ENCODE measurements at places on chromosomes 1 and 21. TPM values are rescaled to one million over a fixed set of nuclear protein-coding genes. Genes with fewer than 3 reads are reported as not detected.

DNA sequence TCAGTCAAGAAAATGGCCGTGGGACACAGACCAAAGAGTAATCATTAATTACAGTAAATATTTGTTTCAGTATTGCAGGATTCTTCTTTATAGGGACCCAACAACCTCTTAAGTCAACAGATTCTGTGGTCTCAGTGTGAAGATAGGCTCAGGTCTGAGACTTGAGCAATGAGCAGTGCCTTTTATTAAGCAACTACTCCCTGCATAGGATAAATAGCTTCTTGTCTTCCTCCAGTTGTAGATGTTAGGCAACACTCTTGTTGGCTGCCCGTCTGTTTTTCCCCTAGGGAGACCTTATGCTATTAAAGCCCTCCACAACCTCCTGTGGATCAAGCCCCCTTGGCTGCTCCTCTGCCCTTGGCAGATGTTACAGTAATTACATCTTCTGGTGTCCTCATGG is 1.8 kb upstream of the OMA1 start:
- DNase-seq = no peak

- no peak for DNase-seq
These were observed 19.7 kb downstream of the VASH2 start for GRCh38 chr1:212970085-212970484.

DNA sequence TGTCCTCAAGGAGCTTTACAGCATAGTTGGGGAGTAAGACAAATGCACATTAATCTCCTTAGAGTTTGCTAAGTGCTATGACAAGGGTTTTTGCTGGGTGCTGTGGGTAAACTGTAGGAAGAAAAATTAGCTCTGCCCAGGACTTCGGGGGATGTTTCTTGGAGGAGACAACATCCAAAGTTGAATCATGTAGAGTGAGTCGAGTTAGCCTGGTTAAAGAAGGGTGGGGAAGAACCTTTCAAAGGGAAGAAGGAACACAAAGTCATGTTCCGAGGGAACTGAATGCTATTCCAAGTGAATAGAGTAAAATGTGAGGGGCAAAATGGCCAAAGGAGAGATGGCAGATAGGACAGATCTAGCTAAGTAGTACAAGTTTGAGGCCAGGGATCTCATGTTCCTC is 17.1 kb downstream of the SPRTN start:
- no peak for DNase-seq

DNA sequence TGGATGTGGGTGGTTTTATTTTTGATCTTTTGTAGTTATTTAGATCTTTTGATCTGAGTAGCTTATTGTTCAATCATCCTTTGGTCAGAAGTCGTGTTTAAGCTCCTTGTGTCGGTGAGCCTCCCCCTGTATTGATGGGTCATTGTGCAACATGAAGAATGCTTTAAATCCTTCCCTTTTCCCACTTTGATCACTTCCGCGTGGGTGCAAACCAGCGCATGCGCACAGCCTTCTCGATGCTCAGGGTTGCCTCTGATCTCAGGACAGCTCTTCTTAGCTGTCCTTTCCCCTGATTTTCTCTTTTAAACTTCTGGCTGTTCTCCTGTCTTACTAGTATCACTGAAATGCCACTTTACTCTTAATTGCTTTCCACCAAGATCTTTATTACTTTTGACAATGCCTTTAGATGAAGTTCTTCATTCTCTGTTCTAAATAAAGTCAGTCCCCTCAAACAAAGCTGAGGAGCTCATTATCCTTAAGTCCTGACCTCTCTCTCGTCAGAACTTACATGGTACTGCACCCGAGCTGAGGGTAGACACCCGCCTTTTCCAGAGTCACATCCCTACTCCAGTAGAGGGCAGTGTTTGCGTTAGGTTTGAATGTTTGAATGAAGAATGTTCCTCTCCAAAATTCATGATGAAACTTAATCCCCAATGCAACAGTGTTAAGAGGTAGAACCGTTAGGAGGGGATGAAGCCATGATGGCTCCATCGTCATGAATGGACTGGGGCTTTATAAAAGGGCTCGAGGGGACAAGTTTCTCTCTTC is 547.9 kb upstream of the TMPRSS15 start:
- no peak for DNase-seq

- DNase-seq = no peak
These were observed 252.5 kb upstream of the RGS18 start for GRCh38 chr1:191905781-191906180.

DNA sequence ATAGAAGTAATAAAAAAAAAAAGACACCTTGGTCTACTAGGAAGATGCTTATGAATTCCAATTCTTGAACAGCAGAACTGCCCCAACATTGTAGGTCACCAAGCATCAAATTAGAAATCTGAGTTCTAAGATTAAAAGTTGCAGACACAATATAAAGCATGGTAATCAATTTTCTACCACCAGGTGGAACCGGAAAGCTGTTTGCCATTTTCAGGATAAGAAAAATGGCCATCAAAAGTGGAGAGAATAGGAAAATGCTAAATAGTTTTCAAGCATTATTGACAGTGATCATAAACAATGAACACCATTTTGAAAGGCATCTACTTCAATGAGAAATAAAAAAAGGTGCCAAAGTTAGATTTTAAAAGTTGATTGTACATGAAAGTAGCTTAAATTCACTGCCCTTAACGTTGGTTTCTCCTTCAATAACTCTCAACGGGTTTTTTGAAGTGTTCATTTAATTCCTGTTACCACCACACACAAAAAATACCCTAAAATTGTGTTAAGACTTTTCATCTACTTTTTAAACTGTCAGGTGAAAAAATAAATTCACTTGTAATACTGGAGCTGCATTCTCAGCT is 252.9 kb downstream of the KCNT2 start:
- DNase-seq = no peak

- DNase-seq = no peak
These were observed 1.4 kb downstream of the TARBP1 start for GRCh38 chr1:234477386-234478151.

- no peak for DNase-seq
These were observed 34.4 kb downstream of the NENF start for GRCh38 chr1:212466898-212467650.

DNA sequence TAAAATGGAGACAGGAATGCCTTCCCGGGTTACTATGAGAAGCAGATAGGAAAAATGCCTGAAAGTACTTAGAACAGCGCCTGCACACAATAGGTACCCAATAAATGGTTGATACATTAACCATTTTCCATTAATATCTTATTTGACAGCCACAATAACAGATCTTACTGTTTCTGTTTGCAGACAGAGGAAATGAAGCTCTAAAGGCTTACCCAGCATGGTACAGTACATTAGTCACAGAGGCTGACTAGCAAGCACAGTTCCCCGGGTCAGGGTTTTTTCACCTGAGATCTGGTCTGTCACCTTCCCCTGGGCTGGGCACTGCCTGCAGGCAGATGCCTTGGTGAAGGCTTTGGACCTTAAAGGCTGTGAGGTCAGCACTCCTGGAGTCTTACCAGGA is 2.9 kb downstream of the TRIM63 start:
- no peak for DNase-seq

- no peak for DNase-seq
These were observed 3.5 kb downstream of the RYR2 start for GRCh38 chr1:237045278-237046016.

DNA sequence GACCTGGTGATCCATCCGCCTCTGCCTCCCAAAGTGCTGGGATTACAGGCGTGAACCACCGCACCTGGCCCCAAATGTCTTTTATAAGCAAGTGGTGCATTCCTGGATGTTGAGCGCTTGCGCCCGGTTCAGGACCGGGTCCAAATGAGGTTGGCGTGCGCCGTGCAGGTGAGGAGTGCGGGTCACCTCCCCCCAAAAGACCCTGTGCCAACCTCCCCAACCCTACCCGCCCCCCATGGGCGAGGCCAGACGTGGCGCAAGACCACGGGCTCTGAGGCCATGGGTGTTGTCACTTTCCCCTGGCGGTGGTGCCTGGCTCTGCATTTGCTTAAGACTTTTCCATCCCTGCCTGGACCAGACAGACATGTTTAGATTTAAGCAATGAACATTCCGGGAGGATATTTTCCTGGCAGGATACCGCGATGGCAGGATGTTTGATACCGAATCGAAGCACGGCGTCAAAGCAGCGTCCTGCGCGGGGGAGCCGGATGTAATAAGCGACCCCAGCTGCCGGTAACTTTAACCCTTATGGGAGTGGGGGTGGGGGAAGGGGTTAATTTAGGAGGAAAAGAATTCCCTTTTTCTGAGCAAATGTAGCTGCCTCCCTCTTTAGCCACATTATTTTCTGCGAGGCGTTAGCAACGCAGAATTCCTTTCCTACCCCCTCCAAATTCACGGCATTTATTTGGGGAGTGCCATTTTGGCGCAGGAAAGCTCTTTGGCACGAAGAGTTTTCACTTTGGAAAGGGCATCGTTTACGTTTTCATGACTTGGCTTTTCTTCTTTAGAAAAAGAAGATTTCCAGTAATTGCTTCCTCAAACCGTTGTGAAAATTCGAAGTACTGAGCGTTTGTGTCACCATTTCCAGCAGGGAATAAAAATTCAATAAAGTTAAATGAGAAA is 27.8 kb upstream of the RNF187 start:
- peak; percentile 45 for DNase-seq

DNA sequence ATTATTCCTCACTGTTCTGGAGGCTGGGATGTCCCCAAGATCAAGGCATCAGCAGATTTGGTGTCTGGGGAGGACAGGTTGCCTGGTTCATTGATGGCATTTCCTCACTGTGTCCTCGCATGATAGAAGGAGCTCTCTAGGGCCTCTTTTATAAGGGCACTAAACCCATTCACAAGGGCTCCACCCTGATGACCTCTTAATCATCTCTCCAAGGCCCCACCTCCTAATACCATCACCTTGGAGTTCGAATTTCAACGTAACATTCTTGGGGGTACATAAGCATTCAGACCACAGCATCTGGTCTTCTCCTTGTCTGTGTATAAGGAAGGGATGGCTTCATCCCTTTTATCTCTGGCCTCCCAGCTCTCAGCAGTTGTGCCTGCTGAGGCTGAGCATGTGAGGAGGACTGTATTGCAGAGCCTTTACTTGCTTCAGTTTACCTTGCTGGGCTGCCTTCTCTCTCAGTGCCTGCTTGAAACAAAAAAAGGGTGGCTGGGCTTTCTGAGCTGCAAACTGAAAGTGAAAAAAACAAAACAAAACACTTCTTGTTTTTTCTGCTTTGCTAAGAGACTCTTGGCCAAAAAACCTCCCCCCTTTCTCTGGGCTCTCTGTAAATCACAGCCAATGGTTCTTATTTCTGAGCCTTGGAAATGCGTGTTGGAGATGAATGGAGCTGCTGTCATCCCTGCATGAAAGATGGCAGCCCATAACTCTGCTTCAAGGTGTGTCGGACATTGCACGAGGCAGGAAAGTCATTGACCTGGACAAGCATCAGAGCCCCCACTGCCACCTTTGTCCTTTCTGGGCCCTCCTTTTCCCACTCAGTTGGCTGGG is 75.8 kb downstream of the RHOU start:
- DNase-seq = no peak

GRCh38 chr1:64601207-64601606 is 131.3 kb downstream of the CACHD1 start:
- no peak for DNase-seq

The RNU5D-1 gene
- not detected for polyA plus RNA-seq

The KIRREL1 gene
- 53.7 TPM for polyA plus RNA-seq

The PAPPA2 gene
- 0.29 TPM for polyA plus RNA-seq

The MEGF6 gene
- 0.65 TPM for polyA plus RNA-seq

All from AG04450 (cell line).